M059J (cell line): ENCODE measurements at places on chromosomes 13 and 19. TPM values are rescaled to one million over a fixed set of nuclear protein-coding genes. Genes with fewer than 3 reads are reported as not detected.
A peak's percentile ranks its signal among the peaks of the same experiment; 100 is the strongest.

GRCh38 chr13:38908574-38908973 is 82.1 kb downstream of the STOML3 start:
- no peak for DNase-seq

DNA sequence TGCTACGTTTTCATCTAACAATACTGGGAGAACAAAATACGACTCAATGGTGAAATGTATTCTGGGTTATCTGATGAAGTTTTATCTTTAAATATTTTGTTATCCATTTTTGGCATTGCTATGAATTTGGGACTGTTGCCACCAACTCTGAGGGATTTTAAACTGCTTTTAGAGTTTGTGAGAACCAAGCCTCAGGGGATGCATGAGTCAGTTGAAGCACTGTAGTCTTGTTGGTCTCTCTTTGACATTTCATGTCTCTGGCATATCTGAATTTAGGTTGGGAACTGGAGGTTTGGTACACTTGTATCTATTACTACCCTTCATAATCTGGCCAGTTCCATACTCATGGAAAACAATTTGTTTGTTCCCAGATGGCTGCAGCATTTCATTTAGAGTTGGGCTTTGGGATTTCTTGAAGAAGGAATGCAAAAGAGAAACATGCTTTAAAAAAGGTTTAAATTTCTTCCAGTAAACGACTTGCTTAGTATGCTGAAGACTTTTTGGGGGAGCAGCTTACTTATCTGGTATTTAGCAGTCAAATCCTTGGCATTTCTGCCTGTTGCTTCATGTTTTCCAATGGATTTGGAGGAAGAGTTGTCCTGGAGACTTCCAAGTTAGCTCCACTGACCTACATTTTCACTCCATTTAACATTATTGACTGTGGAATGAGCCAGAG is 28.9 kb downstream of the ARHGEF7 start:
- DNase-seq, result peak; percentile 16

DNA sequence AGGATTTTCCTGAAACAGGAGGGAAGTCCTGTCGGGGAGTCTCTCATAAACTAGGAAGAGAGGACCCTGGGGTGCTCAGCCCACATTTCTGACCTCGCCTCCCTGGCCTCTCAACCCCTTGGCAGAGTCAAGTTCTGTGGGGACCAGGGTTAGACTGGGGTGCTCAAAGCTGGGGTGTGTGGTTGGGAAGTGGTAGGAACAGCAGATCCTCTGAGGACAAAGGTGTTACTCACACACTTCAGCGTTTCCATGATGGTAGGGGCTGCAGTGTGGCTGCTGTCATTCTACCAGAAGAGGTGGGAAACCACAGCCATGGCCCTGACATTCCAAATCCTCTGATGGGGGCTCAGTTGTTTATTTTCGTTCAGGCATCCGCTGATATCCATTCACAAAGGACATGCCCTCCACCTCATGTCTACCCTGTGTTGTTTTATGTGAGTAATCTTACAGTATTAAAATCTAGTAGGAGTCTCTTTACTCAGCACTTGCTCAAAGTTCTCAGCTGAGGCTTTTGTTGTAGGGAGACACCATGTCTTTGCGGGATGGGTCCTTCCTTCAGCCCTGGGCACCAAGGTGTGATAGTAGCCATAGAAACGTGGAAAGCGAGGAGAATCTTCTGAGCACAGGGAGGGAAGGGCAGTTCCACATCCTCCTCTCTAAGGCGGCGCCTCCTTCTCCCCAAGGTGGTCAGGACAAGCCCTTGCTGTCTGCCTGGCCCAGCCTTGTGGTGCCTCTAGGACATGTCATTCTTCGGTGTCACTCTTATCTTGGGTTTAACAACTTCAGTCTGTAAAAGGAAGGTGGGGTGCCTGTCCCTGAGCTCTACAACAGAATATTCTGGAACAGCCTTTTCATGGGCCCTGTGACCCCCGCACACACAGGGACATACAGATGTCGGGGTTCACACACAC is 1.5 kb downstream of the KIR2DL3 start:
- no peak for DNase-seq

DNA sequence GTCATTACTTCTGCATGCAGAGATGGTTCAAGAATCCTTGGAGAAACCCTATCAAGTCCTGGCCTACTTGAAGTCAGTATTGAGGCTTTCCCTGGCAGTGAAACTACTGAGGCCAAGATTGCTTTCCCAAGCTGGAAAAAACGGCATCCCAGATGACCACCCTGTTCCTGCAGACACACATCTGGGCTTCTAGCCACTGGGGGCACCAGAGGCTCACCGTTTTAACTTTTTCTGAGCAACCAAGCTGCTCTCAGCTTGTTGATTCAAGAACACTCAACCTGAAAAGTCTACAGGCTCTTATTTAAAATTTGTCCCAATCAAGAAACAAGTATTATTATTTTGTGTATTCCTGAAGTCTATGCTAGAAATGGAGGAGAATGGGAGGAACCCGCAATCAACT is 66.6 kb downstream of the SPRYD7 start:
- no peak for DNase-seq

DNA sequence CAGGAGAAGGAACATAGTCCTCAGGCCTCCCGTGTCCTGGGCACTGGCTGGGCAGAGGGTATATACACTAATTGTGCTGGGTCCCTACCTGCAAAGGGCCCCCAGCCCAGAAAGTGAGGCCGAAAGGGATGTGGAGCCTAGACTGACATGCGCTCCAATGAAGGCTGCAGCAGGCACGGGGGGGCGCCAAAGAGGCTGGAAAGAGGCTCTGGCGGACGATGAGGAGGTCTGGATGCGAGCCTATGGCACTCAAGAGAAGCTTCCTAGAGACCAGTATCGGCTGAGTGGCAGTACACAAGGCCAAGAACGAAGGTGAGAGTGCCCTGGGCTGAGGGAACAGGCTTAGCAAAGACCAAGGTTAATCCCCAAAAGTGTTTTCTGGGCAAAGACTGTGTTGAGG is 16.6 kb downstream of the VRK3 start:
- no peak for DNase-seq

- no peak for DNase-seq
Measured at GRCh38 chr13:21075011-21075378, 13.6 kb upstream of the LATS2 start.

DNA sequence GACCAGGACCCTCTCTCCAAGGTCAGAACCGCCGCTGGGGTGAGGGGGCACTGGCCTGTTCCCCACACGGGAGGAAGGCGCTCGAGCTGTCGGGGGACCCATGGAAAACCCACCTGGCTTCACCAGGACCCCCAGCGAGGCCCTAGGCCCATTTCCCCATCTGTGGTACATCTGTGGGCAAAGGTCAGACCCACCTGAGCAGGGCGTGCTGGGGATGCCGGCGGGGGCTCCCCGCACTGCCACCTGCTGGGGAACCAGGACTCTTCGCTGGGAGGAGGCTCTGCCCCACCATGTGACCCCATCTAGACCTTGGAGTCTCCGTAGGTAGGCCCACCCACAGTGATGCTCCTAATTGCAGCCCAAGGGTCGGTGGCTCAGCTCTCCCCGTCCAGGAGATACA is 511 bp downstream of the WDR88 start:
- no peak for DNase-seq

DNA sequence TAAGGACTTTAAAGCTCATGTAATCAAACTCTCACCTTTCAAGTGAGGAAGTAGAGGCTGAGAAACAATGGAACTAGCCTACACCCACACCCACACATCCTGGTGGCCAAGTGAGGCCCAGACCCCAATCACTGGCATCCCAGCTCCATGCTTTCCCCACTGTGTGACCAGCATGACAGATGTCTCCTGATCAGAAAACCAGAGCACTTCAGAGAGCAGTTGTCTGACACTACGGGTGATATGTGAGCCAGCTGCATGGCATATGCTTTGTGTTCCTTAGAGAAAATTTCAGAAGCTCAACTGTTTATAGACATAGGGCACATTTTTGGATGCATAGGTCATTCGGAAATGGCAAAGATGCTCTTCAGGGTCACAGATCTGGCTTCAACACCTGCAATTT is 315.2 kb downstream of the NDFIP2 start:
- DNase-seq, result no peak

Gene TEAD2
- 17.4 and 20.3 TPM in 2 replicates for total RNA-seq

Gene ZNF575
- total RNA-seq, result not detected in 2 replicates
